ENCODE measurements at places on chromosomes 16 and 17.

DNA sequence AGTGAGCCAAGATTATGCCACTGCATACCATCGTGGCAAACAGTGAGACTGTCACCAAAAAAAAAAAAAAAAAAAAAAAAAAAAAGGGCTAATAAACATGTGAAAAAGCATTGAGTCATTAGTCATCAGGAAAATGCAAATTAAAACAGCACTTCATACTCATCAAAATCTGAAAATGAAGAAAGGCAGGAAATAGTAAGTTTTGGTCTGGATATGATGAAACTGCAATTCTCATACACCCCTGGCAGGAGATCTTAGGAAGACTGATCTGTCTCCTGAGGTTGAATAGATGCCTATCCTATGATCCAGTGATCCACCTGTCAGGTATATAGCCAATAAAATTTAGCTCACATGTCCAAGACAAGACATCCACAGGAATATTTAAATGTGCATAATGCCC, 212.7 kb downstream of the CPPED1 start:
- no peak for DNase-seq

DNA sequence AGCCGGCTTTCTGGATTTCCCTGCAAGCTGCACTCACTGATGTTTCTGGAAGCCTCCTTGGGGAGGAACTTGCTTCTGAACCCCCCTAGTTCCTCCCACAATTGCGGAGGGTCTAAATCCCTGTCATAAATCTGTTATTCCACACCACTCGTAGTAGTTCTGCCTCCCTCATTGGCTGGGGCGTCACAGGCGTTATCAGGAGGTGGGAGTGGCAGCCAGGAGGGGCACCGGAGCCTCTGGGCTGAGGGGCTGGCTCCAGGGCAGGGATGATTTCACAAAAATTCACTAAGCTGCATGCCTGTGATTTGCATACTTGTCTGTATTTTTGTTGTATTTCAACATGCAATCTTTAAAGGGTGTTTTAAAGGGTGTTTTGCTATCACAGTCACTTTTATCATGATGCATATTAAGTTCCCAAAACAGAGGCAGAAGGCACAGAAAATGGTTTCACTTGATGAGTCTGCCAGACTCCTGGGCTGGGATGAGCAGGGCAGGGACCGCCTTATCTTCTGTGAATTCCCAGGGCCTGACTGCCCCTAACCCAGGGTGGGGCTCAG, 176.2 kb upstream of the FOXF1 start:
- no peak for DNase-seq

DNA sequence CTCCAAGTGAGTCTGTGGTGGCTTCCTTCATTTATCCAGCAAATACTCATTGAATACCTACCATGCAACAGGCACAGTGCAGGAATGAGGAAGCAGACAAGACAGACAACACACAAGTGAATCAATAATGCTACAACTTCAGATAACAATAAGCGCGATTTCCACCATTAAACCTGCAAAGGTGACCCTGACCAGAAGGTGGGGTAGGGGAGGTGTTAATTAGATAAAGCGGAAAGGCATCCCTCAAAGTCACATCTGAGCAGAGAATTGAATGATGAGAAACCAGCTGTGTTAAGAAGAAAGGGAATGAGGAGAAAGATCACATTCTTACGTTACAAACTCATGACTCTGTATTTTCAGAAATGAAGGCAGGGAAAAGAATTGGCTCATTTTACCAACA, 26.3 kb downstream of the ZZEF1 start:
- no peak for DNase-seq

DNA sequence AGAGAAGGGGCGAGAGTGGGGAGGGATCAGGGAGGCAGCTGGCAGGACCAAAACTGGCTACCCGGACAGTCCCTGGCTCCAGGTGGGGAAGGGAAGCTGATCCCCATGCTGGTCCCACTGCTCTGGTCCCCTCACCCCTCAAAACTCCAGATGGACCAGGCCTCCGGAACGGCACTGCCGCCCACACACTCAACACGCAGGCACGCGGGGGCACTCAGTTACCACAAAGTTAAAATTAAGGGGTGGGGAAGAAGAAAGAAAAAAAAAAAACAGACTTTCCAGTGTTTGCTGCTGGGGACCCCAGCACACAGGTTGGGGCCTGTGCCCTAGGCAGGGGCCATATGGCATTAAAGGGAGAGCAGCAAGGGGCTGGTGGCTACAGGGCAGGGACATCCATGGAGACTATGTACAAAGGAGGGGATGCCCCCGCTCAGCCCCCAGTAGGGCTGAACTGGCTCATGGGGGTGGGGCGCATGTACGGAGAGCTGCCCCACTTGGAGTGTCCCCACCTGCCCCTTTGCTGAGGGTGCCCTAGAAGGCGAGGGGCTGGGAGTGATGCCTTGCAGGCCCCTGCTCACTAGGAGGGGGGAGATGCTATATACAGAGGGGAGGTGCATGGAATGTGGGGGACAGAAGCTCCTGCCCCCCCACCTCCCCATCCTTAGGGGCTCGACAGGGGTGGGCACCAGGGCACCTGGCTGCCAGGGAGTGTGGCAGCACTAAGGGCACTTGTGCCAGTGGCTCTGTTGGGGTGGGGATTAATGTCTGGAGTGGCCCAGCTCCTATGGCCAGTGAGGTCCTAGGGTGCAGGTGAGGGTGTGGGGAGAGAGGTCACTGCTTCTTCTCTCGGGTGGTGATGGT, 5.6 kb downstream of the TP53I13 start:
- no peak for DNase-seq

All from NAMALWA (cell line).